ENCODE measurements at places on chromosomes 6 and 20. TPM values are rescaled to one million over a fixed set of nuclear protein-coding genes. Genes with fewer than 3 reads are reported as not detected.

The FAM217A gene
- polyA plus RNA-seq, result not detected

The MUCL3 gene
- polyA plus RNA-seq, result not detected

The CALHM4 gene
- polyA plus RNA-seq, result not detected

The EBF4 gene
- polyA plus RNA-seq, result not detected

The HAO1 gene
- polyA plus RNA-seq, result not detected

The SLC22A7 gene
- not detected for polyA plus RNA-seq
